Activated T-helper 2 cell treated with anti-CD3 and anti-CD28 coated beads, Interferon-gamma antibody, Interleukin-2, Interleukin-4, amounts not matched to agents 10 μg/mL and 5 μg/mL and 100 μg/mL, durations not matched to agents 14 hours and 24 hours and 36 hours (primary cell): ENCODE measurements at places on chromosomes 11 and 22. TPM values are rescaled to one million over a fixed set of nuclear protein-coding genes. Genes with fewer than 3 reads are reported as not detected.

DNA sequence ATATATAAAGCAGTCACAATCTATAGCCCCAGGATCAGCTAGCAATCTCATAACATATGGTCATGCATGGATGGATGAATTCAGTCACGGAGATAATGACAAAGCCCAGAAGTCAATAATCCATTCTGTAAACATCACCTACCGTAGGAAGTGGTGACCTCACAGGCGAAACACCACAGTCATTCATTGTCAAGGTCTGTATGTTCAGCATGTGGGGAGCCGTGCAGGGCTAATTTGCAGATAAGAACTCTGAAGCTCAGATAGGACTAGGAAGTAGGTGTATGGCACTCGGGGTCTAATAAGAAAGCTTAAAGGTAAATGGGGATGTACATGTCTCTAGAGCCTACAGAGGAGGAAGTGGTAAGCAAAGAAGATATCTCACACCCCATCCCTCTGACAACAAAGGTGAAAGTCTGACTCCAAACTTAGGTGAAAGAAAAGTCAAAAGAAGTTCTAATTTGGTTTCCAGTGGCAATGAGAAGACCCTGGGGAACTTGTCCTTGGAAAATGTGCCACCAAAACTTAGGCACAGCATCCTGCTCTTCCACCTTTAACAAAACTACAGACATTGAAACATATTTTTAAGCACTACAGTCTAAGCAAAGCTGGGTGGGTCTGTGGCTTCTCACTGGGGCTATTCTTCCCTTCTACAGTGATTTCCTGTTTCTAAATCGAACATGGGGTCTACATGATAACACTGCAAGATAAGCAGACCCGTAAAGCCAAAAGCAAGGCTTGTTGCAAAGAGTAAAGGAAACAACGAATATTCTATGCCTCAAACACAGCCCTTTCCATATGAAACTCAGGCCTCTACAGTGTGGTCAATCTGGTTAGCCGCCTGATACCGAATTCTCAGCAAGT, 5.2 kb downstream of the CRTAM start:
- peak; percentile 42 for DNase-seq

- no peak for DNase-seq
These were observed 18.2 kb downstream of the CD3E start for GRCh38 chr11:118322721-118323120.

DNA sequence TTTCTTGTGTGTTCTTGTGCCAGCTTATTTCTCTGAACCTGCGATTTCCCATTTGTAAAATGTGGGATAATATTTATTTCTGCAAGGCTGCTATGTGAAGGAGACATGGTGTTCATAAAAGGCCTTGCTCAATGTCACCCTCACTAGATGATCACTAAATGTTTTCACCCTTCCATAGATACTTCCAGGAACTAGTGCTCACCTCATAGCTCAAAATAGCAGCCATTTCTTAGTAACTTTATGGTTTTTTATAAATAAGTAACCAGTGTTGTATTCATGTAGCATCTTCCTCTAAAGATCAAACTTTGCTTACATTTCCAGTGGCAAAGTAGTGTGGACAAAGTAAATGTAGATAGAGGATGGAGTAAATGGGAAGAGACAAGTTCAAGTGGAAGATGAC, 23.8 kb downstream of the SYTL2 start:
- DNase-seq, result no peak

DNA sequence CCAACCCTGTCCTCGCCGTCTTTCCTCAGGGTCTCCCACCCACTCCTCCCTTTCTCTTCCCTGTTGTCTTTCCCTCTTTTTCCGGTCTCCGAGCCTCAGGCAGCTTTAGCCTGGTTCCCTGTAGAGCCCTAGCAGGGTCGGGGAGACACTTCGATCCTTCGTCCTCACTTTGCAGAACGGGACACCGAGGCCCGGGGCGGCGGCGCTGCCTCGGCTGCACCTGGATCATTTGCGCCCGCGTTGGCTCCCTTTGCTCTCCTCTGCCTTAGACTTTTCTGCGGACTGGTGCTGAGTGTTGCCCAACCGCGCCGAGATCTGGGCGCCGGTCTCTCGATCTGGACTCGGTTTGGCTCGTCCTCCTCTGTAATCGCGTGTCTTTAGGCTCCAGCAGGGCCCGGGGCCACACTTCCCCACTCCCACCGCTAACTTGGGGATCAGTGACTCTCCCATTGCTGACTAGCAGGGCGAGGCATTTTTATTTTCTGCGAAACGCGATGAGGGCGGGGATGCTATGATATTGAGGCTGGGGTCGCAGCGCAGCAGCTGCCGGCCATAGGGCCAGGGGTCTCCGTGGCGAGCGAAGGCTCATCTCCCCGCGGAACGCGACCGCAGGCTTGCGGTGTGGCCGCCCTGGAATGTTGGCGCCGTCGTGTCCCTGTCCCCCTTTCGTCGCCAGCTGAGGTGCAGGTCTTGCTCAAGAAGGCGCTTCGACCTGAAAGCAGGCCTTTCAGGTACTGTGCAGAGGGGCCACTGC, 1.6 kb upstream of the E2F8 start:
- no peak for DNase-seq

DNA sequence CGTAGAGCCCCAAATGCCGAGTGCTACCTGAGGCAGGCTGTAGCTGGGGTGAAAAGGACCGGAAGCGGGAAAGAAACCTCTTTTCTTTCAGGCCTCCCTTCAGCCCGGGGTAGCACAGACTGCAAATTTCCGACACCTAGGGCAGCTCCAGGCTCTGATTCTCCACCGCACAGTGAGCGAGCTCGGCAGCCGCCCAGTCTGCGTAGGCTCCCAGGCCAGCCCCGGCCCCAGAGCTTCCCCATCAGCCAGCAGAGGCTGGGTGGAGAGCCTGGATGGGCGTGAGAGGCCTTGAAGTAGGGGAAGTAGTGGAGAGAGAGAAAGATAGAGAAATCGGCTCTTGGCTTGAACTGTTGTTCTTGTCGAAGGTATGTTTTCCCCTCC, 9.3 kb upstream of the PAX6 start:
- no peak for DNase-seq

DNA sequence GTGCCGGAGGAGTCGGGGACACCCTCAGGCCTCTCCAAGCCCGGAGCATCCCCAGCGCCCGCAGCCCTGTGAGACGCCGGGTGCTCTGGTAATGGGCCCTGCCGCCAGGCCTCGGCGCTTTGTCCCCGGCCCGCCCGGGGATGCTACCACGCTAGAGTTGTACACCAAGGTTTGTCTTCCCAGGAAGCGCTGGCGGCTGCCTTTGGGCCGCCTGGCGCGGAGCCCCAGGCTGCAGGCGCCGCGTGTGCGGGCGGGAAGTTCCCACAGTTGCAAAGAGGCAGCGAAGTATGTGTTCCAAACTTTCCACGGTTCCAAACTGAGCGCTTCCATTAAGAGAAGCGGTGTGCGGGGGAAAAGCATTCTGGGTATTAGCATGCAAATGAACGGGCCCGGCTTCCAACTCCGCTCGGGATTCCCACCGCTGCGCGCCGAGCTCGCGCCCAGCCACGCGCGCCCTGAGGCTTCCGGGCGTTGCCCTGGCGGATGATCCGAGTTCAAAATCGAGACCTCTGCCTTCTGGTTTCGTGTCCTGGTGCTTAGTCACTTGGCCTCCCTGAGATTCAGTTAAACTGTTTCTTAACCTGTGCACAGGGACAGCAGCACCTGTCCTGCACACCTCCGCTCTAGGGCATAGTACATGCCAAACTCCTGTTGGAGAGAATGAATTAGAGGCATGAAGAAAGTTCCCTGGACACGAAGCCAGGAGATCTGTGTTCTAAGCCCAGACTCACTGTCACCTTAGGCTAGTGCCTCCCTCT, 1.3 kb upstream of the PATZ1 start:
- DNase-seq, result peak; percentile 57

- no peak for DNase-seq
These were observed 77.7 kb upstream of the RAB1B start for GRCh38 chr11:66190786-66191185.

DNA sequence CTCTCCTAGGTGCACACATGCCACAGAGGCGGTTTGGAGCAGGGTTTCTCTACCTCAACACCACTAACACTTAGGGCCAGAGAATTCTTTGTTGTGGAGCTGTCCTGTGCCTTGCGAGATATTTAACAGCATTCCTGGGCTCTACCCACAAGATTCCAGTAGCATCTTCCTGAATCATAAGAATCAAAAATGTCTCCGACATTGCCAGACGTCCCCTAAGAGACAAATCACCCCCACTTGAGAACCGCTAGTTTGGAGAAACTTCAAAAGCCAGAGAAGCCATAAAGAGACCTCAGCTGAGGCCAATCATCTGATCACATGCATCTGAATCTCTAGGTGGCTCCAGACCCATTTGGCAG, 16.1 kb downstream of the MFNG start:
- no peak for DNase-seq

DNA sequence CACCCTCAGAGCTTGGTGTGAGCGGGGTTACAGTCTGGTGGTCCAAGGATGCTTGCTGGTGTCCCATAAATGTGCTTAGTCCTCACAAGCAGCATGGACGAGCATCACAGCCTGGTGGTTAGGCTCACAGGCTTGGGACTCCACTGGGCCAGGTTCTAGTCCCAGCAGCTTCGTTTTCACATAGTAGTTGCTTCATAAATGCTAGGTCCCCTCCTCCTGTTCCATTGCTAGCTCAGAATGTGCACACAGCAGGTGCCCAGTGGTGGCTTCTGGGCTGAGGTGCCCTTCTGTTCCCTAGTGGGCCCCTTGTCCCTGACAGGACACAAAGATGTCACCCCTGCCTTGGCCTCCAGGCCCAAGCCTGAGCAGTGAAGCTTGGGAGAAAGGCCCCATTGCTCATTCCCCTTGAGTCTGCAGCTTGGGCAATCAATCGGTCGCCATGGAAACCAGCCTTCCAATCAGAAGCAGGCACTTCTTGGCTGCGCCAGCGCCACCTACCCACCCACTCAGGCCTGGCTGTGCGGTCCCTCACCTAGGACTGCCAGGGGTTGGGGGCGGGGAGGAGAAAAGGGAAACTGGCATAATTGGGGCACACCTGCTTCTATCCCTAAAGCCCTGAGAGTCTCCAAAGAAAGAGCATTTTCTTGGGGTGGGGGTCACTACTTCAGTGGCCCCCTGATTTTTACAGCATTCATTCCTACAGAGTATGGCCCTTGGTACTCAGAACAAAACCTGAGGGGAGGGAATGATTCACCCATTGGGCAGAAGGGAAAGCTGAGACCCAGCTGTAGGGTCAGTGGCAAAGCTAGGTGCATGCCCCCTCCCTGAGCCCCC, 48.1 kb downstream of the CYTH4 start:
- DNase-seq, result peak; percentile 37

- no peak for DNase-seq
These were observed 27.0 kb downstream of the MFNG start for GRCh38 chr22:37459206-37459605.

GRCh38 chr11:67117672-67118180, 1.3 kb upstream of the KDM2A start:
- DNase-seq, result peak; percentile 14

DNA sequence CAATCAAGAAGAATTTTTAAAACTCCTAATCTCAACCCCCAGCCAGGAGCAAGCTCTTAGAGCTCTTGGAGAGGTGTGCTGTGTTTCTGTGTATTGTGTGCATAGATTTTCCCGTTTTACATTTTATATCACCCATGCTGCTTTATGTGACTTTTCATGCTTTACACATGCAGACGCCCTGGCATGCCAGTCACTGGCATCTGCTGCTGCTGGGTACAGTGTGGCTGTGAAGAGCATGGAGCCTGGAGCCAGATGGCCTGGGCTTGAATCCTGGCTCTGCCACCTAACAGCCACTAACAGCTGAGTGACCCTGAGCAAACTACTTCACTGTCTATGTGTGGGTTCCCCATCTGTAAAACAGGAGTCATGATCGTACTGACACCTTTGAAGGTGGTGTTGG, 23.1 kb downstream of the POLR3H start:
- DNase-seq, result no peak

DNA sequence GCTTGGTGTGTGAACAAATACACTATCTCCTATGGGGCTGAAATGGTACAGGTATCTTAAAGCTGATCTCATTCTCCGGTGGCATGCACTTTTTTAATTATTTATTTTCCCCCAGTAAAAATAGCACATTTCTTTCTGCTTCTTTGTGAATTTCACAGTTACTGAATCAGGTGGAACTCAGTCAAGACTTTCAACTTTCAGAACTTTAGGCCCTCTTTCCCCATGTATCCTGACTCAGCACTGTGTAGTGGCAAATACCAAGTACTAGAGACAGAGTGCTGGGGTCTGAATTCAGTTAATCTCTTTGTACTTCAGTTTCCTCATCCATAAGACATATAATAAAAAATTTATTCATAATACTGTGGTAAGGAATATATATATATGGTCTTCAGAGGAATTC, 223.9 kb downstream of the CSNK2A3 start:
- no peak for DNase-seq

DNA sequence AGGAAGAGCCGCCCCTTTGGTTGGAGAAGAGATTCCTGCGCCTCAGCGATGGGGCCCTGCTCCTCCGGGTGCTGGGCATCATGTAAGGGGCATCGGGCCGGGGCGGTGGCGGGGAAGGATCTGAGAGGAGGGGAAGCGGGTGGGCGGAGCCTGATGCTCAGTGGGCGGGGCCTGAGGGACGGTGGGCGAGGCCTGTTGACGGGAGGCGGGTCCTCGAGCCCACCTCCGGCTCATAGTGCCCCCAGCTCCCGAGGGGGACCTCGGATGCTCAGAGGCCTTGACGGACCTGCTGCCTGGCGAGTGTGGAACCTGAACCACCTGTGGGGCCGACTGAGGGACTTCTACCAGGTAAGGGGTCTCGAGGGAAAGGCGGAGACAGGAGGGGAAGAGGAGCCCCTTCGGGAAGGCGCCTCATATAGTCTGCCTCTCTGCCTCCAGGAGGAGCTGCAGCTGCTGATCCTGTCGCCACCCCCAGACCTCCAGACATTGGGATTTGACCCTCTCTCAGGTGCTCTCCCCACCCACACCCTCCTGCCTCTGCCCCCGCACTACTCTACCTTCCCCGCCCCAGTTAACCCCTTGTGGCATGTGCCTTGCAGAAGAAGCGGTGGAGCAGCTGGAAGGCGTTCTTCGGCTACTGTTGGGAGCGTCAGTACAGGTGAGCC, 799 bp downstream of the CCDC88B start:
- peak; percentile 73 for DNase-seq

Gene HIRA
- total RNA-seq, result 36.0 and 36.1 TPM in 2 replicates

Gene PRG2
- total RNA-seq, result 0.18 TPM in 1 of 2 replicates, not detected in the other

Gene APOA4
- total RNA-seq, result not detected in 2 replicates

Gene MTMR3
- total RNA-seq, result 22.1 and 24.7 TPM in 2 replicates

Gene FGF19
- total RNA-seq, result not detected in 2 replicates

Gene CEP57
- total RNA-seq, result 88.3 and 94.5 TPM in 2 replicates

Gene CD248
- total RNA-seq, result not detected in 2 replicates

Gene OR52I2
- total RNA-seq, result not detected in 2 replicates

Gene CBLIF
- not detected in 2 replicates for total RNA-seq
